ENCODE measurements at places on chromosomes 2 and 18.

DNA sequence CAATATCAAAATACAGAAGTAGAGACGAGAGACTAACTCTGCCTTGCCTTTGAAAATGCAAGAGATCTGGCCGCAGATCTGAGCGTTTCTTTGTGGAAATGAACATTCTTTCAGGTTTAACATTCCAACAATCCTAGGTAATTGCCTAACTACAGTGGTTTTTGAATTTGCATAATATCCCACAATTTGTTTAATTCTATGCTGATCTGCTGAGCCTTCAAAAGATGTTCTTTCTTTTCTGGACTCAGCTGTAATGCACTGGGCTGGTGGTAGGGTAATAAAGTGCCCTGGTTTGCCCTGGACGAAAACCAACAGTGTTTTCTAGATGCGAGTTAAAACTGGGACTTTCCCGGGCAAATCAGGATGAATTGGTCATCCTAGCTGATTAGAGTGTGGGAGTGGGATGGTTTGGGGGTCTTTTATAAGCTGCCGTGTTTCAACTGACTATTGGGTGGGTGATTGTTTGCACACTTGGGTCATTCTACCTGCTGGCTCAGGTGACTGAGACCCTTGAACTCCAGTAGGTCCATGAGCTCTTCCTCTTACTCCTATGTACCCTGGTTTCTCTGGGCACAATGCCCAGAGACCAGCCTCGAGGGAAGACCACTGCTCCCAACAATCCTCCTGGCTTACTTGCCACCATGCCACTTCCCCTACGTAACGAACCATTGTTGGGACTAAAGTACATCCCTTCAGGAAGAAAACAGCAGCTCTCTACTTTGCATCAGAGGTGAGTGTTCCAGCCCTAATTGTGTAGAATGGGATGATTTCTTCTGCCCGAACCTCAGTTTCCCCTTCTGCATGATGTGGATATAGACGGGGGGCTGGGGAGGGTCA, 3.4 kb upstream of the PAX8 start:
- no peak for DNase-seq

DNA sequence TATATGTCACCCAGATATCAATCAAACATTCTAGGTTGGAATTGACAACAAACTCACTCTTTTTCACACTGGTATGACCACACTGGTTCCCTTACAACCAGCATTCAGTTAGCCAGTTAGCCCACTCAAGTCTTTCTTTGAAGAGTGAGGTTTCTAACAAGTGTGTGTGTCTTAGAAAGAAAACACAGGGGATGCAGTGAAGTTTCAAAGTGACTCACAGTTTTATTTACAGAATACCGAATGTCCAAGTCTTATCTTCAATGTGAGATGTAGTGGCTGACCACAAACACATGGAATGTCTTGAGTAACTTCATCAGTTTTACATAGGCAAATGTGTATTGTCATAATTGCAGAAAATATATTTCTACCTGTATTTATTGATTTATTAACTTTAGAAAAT, 274.7 kb upstream of the HNMT start:
- DNase-seq: no peak

- no peak for DNase-seq
These were observed 42.0 kb upstream of the CREB1 start for GRCh38 chr2:207487650-207488311.

DNA sequence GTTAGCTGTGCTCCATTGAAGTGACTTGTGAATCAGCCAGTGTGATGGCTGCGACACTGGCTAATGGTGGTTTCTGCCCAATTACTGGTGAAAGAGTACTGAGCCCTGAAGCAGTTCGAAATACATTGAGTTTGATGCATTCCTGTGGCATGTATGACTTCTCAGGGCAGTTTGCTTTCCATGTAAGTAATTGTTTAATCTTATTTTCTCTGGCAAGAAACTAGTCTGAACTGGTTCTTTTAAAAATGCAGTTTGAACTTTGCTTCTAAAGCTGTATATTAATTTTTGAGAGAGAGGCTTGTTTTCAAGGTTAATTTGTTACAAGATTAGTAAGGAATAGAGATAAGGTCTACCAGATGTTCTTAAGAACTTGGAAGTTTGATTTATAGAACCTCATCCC, 46.7 kb downstream of the GLS start:
- no peak for DNase-seq

DNA sequence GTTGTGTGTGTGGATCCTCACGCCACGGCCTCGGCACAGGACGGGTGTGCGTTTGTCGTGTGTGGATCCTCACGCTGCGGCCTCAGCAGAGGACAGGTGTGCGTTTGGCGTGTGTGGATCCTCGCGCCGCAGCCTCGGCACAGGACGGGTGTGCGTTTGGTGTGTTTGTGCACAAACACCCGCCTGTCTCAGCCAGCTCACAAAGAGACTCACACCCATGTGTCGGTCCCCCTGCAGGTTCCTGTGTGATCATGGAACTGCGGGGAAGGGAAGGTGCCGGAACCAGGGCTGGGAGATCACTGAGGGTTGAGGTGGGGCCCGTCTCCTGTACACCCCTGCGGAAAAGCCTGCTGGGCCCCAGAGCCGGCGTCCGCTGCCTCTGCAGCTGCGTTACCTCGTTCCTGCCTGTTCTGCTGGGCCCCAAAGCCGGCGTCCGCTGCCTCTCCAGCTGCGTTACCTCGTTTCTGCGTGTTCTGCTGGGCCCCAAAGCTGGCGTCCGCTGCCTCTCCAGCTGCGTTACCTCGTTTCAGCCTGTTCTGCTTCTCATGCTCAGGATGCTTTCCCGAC, 53.6 kb downstream of the CTDP1 start:
- DNase-seq: no peak
